Activated CD4-positive, alpha-beta memory T cell treated with anti-CD3 and anti-CD28 coated beads for 36 hours (primary cell): ENCODE measurements at places on chromosomes 16 and 17. TPM values are rescaled to one million over a fixed set of nuclear protein-coding genes. Genes with fewer than 3 reads are reported as not detected.

- no peak for DNase-seq
These were observed 25.4 kb upstream of the NSRP1 start for GRCh38 chr17:30091121-30091670.

DNA sequence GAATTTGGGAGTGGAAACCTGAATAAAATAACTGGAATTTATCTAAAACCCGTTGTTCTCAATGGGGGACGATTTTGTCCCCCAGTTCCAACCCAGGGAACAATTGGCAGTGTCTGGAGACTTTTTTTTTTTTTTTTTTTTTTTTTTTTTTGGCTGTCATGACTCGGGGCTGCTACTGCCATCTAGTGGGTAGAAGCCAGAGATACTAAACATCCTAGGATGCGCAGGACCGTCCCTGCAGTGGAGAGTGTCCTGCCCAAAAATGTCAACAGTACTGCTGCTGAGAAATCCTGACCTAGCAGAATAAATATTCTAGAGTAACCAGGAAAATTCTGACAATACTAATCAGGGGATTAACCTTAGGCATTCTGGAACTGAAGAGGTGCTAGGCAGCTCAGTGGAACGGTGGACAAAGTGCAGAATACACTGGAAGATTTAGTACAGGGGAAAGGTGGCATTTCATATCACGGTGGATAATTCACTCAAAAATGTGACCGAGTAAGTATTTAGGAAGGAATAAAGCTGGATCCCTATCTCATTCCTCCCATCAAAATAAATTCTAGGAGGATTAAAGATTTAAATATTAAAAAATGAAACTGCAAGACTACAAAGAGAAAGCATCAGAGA lies 107.6 kb downstream of the SPECC1 start:
- peak; percentile 58 for DNase-seq

DNA sequence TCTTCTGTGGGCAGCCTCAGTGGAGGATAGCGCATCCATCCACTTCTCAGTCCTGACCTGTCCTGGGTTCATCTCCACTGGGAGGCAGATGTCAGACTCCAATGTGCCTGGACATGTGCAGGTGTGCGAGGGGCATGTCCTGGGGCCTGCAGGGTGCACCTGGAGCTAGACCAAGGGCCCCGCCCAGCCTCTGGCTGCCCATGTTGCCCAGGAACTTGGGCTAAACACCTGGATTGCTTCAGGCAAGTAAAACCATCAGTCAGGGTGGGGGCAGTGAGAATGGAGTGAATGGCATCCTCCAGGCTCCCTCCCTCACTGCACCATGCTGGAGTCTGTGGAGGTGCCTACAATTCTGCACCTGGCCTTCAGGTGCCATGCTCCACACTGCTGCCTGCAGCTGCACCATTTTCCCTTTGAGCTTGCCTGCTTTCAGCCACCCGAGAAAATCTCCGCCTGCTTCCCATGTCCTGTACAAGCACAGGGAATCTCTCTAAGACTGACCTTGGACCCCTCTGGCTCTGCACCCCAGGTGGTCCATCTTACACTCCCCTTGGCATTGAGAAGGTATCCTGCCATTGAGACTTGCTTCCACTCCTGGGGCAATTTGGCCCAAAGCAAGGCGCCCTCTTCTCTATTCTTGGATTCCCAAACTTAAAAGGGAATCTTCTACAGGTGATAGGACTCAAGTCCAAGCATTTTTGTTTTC lies 2.1 kb upstream of the MFSD6L start:
- DNase-seq, result no peak

DNA sequence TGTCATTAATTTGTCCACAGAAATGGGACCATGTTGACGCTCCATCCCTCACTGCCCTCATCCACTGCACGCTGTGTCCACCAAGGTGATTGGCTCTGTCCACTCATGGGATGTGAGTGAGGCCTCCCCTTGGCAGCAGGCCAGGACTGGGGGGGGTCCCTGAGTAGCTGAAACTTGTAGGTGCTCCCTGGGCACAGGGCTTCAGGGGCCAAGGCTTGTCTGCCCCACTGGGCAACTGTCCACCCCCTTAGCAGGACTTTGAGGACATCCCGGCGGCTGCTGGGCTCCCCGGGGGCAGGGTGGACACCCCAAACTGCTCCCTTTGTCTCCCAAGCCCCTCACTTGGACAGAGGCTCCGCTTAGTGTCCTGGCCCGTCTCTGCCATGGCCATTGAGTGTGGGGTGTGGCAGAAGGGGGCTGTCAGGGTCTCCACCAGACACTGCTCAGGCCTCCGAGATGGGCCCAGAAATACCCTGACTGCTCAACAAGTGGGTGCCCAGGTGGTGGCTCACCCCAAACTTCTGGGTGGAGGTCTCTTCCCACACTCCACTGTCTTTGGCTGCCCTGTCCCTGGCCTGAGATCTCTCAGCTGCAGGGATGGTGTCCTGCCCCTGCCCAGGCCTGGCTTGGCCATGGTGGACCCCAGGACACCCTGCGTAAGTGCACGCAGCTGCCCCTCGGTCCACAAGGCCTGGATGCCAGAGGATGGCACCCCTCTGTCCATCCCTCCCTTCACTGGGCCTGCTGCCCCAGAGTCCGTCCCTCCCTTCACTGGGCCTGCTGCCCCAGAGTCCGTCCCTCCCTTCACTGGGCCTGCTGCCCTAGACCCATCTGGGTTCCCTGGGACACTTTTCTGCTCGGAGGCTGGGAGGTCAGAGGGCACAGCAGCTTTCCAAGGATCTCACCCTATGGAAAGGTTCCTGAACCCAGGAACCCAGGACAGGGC lies 2.9 kb upstream of the RAB40C start:
- no peak for DNase-seq

DNA sequence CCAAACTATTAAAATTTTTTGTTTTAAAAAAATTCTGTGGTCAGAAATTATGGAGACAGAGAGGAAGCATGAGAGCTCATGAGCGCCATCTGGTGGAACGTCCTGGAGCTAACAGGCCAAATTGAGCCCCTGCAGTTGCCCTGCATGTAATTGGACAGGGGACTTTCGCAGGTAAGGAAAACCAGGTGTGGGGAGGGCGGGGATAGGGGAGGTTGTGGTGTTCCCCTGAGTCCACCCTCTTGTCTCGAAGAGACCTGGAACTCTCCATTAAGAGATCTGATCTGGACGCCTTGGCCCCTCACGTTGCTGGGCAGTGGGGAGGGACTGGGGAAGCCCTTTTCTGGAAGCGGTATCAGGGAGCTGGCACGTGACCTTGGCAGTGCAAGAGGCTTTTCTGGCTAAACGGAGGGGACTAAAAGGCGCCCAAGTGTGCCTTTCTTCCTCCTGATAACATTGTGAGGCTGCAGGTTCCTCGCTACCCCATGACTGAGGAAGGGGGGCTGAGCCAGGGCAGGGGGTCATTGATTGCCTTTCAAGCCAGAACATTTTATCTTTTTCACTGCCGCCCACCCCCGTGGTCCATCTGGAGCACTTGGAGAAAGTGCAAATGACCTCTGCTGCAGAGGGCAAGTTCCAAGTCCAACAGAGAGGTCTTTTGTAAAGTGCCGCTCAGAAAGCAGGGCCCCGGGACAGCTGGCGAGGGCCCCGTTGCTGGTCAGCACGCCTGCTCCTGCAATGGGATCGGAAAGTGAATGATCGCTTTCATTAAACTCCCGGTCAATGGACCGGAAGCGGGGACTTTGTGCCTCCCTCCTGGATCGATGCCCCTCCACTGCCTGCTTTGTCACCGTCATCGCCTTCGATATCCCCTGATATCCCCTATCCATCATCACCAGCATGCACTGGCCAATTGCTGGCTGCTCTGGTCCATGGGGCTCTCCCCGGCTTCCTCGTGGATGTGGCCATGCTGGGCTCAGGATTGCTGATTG lies 18.4 kb downstream of the PDILT start:
- DNase-seq, result peak; percentile 66

DNA sequence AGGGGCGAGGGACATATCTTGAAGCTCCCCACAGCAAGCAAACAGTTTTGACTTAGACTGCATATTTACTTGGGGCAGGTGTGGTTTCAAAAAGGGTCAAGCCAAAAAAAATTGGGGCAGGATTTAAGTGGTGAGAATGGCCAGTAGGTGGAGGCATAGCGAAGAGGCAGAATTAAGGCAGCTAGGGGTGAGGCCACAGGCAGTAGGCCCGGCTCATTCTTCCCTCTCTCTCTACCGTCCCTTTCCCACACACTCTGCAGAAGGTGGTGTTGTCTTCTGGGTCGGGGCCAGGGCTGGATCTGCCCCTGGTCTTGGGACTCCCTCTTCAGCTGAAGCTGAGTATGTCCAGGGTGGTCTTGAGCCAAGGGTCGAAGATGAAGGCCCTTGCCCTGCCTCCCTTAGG lies 2.6 kb downstream of the SHBG start:
- DNase-seq, result peak; percentile 49

DNA sequence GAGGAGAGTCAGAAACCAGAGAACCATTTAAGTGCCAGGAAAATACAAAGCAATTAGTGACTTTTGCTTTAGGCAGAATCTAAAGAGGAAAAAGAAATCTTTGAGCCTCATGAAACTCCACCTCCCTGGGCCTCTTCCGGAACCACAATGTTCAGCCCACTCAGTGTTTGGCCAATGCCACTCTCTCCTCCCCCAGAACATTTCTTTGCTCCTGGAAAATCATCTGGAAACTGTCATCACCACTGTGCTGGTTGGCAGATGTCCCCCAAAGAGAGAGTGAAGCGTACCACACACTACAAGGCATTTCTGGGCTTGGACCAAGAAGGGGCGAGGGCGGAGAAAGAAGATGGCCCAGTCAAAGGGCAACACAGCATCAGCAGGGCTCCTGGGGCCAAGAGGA lies 7.1 kb upstream of the SOX9 start:
- DNase-seq, result no peak

DNA sequence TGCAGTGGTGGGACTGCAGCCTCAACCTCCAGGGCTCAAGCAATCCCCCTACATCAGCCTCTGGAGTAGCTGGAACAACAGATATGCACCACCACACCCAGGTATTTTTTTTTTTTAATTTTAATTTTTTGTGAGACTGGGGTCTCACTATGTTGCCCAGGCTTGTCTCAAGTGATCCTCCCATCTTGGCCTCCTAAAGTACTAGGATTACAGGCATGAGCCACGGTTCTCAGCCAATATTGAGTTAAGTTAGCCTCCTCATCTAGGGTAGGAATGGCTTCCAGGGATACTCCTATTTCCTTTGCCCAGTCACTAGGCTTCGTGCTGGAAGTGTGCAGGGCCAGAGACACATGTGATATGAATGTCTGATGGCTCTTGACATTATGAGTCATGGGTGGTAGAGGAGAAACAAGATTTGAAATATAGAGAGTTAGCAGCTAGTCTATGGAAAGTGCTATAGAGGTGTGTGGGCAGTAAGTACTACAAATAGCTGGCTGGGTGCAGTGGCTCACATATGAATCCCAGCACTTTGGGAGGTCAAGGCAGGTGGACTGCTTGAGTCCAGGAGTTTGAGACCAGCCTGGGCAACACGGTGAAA lies 8.0 kb upstream of the HES7 start:
- no peak for DNase-seq

DNA sequence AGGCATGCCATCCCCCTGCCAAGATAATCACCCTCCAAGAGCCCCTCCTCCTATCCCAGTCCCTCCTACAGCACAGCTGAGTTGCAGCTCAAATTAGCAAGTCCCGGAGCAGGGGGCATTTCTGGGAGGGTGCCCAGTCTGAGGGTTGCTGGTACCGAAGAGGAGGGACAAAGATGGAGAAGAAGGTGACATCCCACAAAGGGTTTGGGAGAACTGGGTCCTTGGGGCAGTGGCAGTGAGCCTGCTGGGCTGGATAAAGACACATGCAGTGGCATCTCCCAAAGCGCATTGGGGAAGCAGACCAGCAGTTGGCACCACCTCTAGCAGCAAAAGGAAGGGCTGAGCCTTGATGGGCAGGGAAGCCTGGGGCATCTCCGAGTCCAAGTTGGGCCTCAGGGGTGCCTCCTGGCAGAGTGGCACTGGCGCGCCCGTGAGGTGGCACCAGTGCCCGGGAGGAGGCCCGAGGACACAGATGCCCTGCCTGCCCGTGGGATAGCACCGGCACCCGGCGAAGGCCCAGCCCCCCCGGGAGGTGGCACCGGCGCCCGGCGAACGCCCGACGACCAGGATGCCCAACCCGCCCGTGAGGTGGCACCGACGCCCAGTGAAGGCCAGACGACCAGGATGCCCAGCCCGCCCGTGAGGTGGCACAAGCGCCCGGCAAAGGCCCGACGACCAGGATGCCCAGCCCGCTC lies 622 bp downstream of the TOM1L2 start:
- no peak for DNase-seq

DNA sequence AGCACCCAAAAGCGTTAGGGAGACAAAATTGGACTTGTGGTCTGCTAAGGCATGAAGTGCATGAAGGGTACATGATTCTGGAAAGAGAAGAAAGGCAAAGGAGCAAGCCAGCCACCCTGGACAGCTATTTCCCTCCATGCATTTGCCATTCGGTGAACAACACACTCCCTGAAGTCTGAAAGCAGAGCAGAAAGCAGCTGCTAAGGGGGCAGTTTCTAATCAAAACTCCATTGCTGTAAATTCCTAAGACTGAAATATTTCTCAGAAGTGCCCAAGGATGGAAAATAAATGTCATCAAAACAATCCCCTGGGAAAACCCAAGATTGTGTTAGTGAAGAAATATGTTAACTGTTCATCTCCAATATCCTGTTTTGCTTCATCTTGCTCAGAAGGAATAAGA lies 44.3 kb downstream of the PMP22 start:
- DNase-seq, result no peak

DNA sequence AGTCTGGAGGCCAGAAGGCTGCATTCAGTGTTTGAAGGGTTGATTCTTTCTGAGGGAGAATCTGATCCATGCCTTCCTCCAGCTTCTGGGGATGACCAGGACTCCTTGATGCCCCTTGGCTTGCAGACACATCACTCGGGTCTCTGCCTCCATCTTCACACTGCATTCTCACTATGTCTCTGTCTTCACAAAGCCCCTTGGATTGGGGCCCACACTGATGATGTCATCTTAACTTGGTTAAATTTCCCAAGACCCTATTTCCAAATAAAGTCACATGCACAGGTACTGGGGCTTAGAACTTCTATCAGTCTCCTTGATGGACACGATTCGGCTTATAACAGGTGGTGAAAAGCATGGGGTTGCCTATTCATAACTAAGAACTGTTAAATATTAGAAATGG lies 112.1 kb upstream of the MYOCD start:
- no peak for DNase-seq

DNA sequence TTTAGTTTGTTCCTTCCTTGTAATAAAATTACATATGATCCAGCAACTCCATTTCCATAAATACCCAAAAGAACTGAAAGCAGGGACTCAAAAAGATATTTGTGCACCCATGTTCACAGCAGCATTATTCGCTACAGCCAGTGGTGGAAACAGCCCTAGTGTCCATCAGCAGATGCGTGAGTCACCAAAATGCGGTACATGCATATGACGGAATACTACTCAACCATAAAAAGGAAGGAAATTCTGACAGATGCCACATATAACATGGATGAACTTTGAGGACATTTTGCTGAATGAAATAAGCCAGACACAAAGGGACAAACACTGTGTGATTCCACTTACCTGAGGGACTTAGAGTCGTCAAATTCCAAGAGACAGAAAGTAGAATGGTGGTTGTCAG lies 9.1 kb upstream of the SLC47A2 start:
- no peak for DNase-seq

GRCh38 chr16:87119748-87120147 lies 197.4 kb downstream of the C16orf95 start:
- no peak for DNase-seq

GRCh38 chr17:16925461-16926060 lies 46.4 kb downstream of the TNFRSF13B start:
- peak; percentile 1 for DNase-seq

Gene FNDC8
- total RNA-seq, result not detected

Gene MAPT
- total RNA-seq, result 1.5 TPM

Gene TMEM231
- 4.6 TPM for total RNA-seq
